ENCODE measurements at places on chromosomes 5 and 9.

DNA sequence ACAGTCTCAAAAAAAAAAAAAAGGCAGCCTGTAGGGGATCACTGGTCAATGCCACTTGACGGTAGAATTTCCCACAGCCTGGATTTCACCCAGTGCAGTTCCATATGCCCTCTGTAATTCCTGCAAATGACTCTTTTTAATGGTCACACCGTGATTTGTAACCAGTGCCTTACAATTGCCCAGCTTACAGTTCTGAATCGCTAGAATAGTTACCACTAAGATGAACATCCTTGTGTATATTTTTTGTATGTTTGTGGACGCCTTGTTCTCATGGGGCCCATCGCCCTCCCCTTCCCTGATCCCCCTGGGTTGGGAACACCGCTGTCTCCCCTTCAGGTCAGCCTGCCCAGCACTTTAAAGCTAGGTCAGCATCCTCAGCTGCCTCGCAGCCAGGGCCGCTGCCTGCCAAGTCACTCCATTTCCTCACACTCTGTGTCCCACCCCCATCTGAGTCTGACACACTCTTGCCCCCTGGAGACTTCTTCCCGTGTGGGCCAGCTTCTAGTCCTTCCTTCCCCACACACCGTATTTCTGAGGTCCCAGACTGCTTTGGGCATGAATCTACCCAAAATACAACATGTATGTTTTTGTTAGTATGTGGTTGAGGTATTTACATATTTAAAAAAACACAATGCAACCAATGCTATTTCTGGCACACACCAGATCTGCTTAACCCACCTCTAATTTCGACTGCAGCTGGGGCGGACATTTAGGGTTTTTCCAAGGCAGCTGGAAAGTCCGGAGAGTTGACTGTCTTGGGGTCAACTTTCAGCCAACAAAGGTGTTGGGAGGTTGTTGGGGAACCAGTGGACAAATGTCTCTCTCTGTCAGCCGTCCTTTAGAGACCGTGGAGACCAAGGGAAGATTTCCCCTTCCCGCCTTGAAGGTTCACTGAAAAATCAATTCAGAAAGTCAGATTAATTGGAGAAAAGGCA is 120.5 kb upstream of the NEK6 start:
- no peak for DNase-seq

GRCh38 chr5:1010181-1010510 is 1.5 kb downstream of the NKD2 start:
- DNase-seq = no peak

DNA sequence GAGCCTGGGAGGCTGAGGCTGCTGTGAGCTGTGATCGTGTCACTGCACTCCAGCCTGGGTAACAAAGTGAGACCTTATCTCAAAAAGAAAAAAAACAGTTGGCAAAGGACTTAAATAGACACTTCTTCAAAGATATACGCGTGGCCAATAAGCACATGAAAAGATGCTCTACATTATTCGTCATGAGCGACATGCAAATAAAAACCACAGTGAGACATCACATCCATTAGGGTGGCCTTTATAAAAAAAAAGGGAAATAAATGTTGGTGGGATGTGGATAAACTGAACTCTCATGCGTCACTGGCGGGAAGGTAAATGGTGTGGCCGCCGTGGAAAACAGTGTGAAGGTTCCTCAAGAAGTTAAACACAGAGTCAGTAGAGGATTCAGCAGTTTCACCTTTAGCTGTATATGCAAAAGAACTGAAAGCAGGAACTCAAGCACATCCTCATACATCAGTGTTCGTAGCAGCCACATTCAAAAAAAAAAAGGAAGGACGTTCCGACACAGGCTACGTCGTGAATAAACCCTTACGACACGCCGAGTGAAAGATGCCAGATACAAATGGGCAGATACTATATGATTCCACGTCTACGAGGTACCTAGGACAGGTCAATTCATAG is 24.5 kb upstream of the NRARP start:
- no peak for DNase-seq

GRCh38 chr9:16787724-16788123 is 82.7 kb downstream of the BNC2 start:
- DNase-seq = no peak

DNA sequence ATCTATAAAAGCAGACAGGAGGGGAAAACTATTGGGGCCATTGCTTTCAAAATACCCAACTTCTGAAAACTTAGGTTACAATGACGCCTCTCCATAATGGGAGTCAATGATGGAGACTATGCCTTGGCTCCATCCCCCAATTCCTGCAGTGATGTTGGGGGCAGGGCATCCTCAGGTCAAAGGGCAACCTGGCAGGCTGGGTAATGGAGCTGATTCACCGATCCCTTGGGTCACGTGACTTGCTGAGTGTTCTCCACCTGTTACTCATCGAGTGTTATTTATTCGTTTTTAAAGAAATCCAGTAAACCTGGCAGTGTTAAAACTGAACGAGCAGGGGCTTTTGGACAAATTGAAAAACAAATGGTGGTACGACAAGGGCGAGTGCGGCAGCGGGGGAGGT is 244.4 kb downstream of the FAM114A2 start:
- no peak for DNase-seq

DNA sequence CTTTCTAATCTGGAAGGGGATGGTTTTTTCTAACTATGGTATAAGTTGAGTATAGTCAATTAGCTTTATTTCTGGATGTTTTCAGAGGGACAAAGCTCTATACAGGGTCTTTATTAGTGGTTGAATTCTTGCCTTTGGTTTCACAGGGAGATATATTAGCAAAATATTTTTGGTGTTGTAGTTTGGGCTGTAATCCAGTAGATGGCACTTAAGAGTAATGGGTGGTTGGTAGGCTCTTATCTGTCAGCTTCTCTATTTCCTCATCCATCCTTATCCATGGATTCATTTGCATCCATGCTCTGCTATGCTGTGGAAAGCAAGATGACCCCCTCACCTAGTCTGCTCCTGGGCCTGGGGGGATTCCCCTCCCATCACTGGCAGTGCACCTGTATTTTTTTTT is 363.6 kb upstream of the CYLC2 start:
- peak; percentile 25 for DNase-seq

DNA sequence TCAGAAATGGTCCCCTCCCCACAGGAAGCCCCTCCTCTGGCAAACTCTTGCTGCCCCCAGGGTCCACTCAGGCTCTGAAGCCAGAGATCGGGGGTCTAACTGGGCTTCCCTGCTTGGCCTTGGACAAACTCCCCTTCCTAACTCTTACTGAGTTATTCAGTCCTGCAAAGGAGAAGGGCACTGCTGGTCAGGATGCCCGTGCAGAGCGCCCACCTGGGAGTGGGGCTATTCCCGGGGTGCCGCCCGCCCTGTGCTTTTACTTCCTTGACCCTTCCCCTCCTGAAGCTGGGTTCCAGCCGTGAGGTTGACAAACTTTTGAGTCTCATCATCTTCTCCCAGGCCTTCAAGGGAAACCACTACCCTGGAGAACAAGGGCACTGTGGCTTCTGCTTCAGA is 4.9 kb downstream of the TBC1D9B start:
- DNase-seq = no peak

- no peak for DNase-seq
These were observed 556.3 kb upstream of the KLF4 start for GRCh38 chr9:108045851-108046250.

GRCh38 chr5:59553992-59554391 is 339.5 kb downstream of the PDE4D start:
- no peak for DNase-seq

- DNase-seq = peak; percentile 11
These were observed 36.4 kb downstream of the GGTA1 start for GRCh38 chr9:121463026-121463807.

DNA sequence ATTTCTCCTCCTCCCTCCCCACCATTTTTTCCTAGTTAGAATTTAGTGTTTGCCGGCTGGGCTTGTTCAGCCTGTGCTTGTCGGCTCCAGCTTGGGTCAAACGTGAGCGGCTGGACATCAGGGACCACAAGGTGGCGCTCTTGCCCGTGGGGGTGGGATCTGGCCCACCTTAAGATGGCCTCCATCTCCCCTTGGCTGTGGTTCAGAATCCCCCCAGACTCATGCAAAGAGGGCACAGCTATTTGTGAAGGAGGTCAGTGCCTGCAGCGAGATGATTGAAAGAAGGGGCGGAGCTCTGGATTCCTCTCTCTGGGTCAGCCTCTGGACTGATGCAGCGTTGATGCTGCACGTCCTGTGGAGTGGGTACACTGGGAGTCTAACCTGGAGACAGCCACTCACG is 283.3 kb upstream of the TUT7 start:
- DNase-seq = peak; percentile 40

GRCh38 chr5:95080441-95080840 is 204.5 kb downstream of the MCTP1 start:
- peak; percentile 3 for DNase-seq

DNA sequence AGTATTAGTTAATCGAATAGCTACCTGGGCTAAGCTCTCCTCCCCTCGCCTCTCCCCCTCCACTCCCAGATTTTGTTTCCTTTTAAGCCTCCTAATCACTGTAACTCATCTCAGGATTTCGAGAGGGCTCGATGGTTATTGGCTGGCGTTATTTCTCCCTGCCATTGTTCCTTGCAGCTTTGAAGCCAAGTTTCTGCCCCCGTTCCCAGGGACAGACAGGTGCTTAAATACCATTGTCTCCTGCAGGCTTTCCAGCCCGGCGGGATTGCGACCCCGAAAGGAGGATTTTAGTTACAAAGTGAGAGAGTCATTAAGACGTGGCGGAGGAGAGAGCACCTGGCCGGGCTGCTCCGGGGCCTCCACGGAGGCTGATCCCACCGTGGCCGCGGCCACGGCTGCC is 46.2 kb downstream of the ASS1 start:
- no peak for DNase-seq

GRCh38 chr9:18863791-18864190 is 169.2 kb downstream of the SAXO1 start:
- DNase-seq = no peak

GRCh38 chr5:55530669-55531068 is 4.1 kb downstream of the PLPP1 start:
- DNase-seq = no peak

GRCh38 chr9:5140151-5140550 is 45.3 kb downstream of the INSL6 start:
- no peak for DNase-seq

DNA sequence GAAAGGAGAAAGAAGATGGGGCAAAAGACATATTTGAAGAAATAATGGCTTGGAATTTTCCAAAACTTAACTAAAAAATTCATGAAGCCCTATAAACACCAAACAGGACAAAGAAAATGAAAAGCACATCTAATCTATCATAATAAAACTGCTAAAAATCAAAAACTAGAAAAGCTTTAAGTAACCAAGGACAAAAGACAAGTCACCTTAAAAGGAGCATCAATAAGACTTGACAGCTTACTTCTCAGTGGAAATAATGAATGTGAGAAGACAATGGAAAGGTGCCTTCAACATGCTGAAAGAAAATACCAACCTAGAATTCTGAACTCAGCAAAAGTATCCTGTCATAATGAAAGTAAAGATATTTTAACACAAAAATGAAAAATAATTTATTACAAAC is 27.0 kb downstream of the GTF3C4 start:
- peak; percentile 14 for DNase-seq

DNA sequence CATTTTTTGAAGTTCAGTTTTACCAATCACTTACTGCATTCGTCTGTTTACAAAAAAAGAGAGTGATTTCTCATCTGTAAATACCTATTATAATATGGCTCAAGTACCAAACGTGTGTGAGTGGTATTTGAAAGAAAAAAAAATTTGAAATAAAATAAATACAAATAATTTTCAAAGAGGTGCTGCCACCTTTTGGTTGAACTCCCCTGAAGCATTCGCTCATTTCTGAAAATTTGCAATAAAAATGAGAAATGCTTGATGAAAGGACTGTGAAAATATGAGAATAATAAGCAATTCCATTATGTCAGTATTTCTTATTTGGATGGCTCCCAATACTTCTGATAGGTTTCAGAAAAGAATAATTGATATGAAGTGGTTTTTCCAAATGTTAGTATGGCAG is 409.9 kb downstream of the CTNND2 start:
- DNase-seq = no peak

- no peak for DNase-seq
These were observed 173.1 kb downstream of the YTHDC2 start for GRCh38 chr5:113686599-113686998.

- peak; percentile 66 for DNase-seq
These were observed 306.3 kb downstream of the FER start for GRCh38 chr5:109053995-109054417.
